ENCODE measurements at places on chromosomes 3 and 15.
A peak's percentile ranks its signal among the peaks of the same experiment; 100 is the strongest.

DNA sequence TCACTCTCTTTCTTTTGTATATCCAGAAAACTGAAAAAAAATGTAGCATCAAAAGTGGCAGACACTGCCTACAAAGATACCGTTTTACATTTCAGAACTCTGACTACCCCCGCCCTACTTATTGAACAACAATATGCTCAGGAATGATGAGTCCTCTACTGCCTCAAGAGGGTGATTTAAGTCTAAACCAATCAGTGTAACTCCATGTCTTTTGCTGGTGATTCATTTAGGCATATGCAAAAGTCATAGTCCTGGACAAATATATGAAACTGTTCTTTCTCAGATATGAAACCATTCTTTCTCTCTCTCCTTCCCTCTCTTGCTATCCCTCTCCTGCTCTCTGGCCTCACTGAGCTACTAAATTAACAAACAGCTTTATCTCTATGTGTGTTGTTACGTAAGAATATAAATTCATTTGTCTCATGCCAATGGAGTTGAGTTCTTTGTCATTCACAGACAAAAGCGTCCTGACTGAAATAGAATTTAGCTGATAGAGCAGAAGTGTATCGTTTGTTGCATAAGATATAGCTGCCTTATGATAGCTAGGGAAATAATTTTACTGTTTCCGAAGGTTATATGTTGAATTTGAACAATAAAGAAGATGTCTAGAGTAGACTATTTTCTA lies 133.7 kb upstream of the OSTN start:
- no peak overlapping the region for H3K27ac ChIP-seq
- no peak overlapping the region for H3K4me3 ChIP-seq
- no peak for DNase-seq
- H3K4me1 ChIP-seq: no peaks in the 10 kb centered on the region
- no peaks in the 10 kb centered on the region for H3K27me3 ChIP-seq

DNA sequence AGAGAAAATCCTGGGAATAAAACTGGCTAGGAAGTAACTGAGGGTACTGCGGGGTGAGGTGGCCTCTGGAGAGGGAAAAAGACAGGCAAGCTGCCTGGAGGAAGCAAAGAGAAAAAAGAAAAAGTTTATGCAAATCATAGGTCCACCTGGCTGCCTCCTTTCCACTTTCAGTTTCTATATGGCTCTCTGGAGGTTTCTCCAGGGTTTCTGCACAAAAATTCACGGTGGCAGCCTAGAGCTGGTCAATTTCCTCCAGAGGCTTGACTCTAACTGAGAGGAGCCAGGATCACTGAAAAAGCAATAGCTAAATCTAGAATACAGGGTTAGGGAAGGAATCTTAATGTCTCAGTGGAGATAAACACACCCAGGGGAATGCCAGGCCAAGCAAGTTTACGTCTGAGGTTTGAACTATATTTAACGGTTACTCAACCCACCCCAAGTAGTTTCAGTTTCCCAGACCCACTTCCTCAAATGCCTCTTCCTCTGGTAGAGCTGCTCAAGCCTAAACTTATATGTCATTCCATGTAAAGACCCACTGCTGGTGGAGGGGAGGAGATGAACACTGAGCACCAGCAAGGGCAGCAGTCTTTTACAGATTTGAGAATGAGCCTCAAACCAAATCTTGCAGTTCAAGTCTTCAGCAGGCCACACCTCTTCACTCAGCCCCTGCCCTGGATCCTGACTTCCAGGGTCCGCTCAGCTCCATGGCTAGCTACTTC lies 5.7 kb downstream of the LYSMD2 start:
- peaks cover 3% of the 10 kb centered on the region for H3K4me1 ChIP-seq
- no peak for DNase-seq
- peak overlapping the region; percentile 44 for H3K4me3 ChIP-seq
- H3K36me3 ChIP-seq: no peaks in the 10 kb centered on the region

GRCh38 chr15:29260896-29261295 lies 8.7 kb downstream of the NSMCE3 start:
- no peaks in the 10 kb centered on the region for H3K4me1 ChIP-seq
- no peak overlapping the region for H3K4me3 ChIP-seq
- H3K36me3 ChIP-seq: no peaks in the 10 kb centered on the region
- no peaks in the 10 kb centered on the region for H3K27me3 ChIP-seq
- no peak for DNase-seq
- no peak overlapping the region for H3K27ac ChIP-seq

DNA sequence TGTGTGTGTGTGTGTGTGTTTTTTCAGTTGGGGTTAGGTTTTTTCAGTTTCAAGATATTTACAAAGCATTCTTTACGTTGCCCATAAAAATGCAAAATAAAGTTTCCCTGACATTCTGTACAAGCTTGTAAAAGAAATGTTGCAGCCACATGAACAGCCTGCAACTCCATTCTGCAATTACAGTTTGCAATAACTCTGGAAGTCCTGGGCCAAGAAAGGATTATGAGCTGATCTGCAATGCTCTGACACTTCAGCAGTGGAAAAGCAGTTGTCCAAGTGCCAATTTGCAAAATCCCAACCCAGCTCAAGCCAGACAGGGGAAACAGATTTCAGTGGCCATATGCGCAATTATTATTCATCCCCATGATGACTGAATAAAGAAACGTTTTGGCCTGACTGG lies 322.1 kb downstream of the MEX3B start:
- no peaks in the 10 kb centered on the region for H3K36me3 ChIP-seq
- H3K4me1 ChIP-seq: no peaks in the 10 kb centered on the region
- H3K4me3 ChIP-seq: no peak overlapping the region
- H3K27me3 ChIP-seq: no peaks in the 10 kb centered on the region
- no peak overlapping the region for H3K27ac ChIP-seq

DNA sequence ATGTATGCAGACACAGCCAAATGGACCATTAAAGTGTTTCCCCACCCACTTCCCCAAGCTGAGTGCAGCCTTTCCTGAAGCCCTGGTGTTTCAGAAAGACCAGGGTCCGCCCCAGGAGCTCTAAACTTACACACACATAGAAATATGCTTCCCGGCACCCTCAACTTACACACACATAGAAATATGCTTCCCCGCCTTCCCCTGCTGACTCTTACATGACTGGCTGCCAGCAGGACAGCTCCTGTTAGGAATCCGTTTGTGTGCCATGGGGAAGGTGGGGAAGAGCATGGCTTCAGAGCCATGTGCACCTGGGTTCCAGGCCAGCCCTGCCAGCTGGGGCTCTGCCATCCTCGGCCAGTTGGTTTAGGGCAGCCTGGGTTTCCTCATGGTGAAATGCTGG lies 3.6 kb downstream of the CLEC3B start:
- no peak for DNase-seq
- H3K27me3 ChIP-seq: no peaks in the 10 kb centered on the region
- no peak overlapping the region for H3K4me3 ChIP-seq

- DNase-seq: no peak
- H3K27me3 ChIP-seq: no peaks in the 10 kb centered on the region
- H3K27ac ChIP-seq: no peak overlapping the region
- peaks cover 5% of the 10 kb centered on the region for H3K36me3 ChIP-seq
- H3K4me3 ChIP-seq: no peak overlapping the region
- H3K4me1 ChIP-seq: peaks cover 2% of the 10 kb centered on the region
These were observed 590.6 kb downstream of the MAGI1 start for GRCh38 chr3:65448120-65448519.

DNA sequence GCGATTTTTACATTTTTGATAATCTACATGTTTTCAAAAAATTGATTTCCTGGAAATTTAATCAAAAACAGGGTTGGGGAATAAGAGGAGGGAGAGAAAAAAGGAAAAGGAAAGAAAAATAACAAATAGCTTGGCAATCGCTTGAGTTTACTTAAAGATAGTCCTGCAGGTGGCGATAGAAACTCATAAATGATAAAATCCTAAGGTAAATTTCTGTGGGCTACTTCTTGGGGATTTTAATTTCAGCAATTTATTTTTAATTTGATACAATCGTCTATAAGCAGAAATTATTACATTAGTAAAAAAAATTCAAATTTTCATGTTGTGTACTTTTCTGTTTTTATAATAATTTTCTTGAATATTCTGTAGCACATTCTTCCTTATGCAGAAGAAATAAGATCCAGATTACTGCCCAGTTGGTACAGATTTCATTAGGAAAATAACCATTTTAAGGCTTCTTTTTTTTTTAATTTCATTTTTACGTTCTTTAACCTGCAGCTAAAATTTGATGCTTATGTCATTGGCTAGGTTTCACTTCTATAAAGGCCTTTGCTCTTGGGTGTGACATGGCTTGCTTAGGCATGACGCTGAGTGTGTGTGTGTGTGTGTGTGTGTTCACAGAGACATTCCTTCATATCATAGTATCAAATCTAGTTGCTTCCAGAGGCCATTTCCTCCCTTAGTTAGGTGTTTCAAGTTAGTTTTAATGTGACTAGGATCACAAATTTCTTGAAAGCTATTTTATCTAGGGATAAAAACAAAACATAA lies 181.8 kb downstream of the MCTP2 start:
- DNase-seq: no peak
- H3K27me3 ChIP-seq: no peaks in the 10 kb centered on the region
- H3K27ac ChIP-seq: no peak overlapping the region

GRCh38 chr3:131242201-131242600 lies 139.4 kb upstream of the NUDT16 start:
- H3K27ac ChIP-seq: no peak overlapping the region
- no peaks in the 10 kb centered on the region for H3K4me1 ChIP-seq
- no peaks in the 10 kb centered on the region for H3K27me3 ChIP-seq
- no peaks in the 10 kb centered on the region for H3K36me3 ChIP-seq

DNA sequence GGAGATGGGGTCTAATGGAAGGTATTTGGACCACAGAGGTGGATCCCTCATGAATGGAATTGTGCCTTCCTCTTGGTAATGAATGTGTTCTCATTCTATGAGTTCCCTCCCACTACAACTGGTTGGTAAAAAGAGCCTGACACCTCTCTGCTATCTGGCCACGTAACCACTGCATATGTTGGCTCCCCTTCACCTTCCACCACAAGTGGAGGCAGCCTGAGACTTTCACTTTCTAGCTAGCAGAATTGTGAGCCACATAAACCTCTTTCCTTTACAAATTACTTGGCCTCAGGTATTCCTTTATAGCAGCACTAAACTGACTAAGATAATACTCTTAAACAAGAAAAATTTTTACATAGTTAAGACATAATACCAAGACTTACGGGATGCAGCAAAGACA lies 155.3 kb downstream of the NR1I2 start:
- DNase-seq: no peak
- H3K27ac ChIP-seq: no peak overlapping the region
- no peaks in the 10 kb centered on the region for H3K4me1 ChIP-seq
- no peak overlapping the region for H3K4me3 ChIP-seq
- H3K27me3 ChIP-seq: no peaks in the 10 kb centered on the region

DNA sequence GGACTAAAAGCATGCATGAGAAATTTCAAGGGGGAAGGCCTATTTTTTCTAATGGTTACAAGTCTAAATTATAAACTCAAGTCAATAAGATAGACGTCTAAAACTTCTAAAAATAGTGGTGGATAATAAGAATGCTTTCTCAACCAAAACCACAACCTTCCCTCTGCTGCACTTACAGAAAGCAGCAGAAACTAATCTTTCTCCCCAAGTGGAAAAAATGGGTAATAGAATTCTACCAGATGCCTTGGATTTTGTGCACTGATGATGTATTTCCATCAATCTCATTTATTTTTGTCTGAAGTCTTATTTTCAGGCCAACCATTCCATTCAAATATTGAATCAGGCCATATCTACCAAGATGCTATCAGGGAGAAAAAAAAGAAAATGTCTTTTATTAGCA lies 344.7 kb downstream of the NEK10 start:
- H3K27me3 ChIP-seq: peaks cover 3% of the 10 kb centered on the region
- no peaks in the 10 kb centered on the region for H3K36me3 ChIP-seq
- H3K4me1 ChIP-seq: no peaks in the 10 kb centered on the region
- DNase-seq: no peak
- H3K27ac ChIP-seq: no peak overlapping the region
- H3K4me3 ChIP-seq: no peak overlapping the region

GRCh38 chr15:67050062-67050461 lies 15.3 kb upstream of the SMAD3 start:
- peak overlapping the region; percentile 96 for H3K27ac ChIP-seq
- DNase-seq: no peak
- no peaks in the 10 kb centered on the region for H3K27me3 ChIP-seq
- no peak overlapping the region for H3K4me3 ChIP-seq

DNA sequence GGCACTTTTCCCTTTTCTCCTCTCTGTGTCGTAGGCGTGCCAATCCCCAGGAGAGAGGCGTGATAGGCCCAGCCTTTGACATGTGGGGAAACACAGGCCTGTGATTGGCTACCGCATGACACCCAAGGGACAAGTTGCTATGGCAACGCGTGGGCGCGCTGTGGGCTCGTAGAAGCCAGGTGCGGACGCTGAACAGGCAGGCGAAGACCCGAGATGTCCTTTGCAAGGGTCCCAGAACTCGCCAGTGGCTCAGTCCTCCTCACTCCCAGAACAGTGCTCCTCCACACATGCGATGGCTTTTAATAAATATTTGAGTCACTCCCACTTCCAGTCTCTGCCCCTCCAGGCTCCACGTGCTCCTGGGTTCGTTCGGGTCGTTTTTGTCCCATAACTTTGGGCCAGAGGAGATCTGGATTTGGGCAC lies 4.2 kb downstream of the SLC51B start:
- no peaks in the 10 kb centered on the region for H3K27me3 ChIP-seq
- no peak overlapping the region for H3K27ac ChIP-seq
- no peaks in the 10 kb centered on the region for H3K36me3 ChIP-seq
- H3K4me1 ChIP-seq: peaks cover 12% of the 10 kb centered on the region
- H3K4me3 ChIP-seq: no peak overlapping the region
- DNase-seq: peak; percentile 74

- H3K4me3 ChIP-seq: no peak overlapping the region
- no peak overlapping the region for H3K27ac ChIP-seq
- DNase-seq: no peak
- no peaks in the 10 kb centered on the region for H3K36me3 ChIP-seq
- no peaks in the 10 kb centered on the region for H3K27me3 ChIP-seq
- no peaks in the 10 kb centered on the region for H3K4me1 ChIP-seq
These were observed 16.6 kb downstream of the GUCA1C start for GRCh38 chr3:108936924-108937689.

DNA sequence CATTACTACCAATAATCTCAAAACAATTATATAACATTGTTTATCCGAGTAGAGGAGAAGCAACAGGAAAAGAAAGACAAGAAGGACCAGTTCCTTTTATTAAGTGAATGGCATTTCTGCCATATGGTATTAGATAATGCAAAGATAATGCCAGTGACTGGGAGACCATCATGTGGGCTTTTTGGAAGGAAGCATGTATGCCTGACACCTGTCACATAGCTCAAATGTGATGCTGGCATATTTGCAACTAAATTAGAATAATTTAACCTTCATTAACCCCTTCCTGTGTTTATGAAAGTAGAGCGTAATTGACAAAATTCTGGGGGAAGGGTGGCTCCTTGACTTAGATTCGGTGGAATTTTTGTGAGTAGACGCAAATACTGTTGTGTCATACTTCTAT lies 733.0 kb downstream of the TUSC7 start:
- H3K4me3 ChIP-seq: no peak overlapping the region
- H3K27me3 ChIP-seq: no peaks in the 10 kb centered on the region
- H3K36me3 ChIP-seq: no peaks in the 10 kb centered on the region
- H3K27ac ChIP-seq: no peak overlapping the region
- no peaks in the 10 kb centered on the region for H3K4me1 ChIP-seq

Data from liver (tissue), 10 donors.